ENCODE measurements at places on chromosomes 3 and 15. TPM values are rescaled to one million over a fixed set of nuclear protein-coding genes. Genes with fewer than 3 reads are reported as not detected.

The CISH gene
- 0.86 TPM for total RNA-seq

DNA sequence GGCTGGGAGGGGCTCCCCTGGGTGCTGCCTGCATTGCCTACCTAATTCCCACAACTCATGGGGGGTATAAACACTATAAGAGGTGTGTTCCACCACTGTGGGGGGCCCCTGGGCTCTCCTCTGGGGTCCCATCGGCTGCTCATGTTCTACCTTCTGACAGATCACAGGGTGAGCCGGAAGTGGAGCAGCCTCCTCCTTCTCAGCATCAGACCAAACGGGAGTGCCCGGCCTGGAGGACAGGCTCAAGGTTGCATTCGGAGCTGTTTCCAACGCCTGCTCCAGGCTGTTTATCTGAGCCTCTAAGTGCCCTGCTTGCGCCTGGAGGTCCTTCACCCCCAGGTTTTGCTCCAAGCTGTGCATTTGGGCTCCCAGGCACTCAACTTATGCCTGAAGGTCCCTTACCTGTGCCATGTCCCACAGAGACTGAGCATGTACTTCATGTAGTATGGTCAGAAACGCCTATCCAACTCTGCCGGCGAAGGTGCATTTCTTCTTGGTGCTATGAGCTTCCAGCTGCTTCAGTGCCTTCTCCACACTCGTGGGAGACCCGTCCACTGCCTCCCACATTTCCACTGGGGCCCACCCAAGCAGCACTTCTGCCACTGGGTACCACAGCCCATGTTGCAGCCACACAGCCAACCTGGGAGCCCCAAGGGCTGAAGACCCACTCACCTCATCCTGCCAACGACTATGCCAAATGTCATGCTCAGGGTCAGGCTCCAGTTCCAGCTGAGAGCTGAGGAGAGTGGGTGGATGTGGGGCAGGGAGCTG, 232.1 kb downstream of the IGSF11 start:
- no peak for DNase-seq

GRCh38 chr3:182117131-182117530, 405.4 kb downstream of the SOX2 start:
- DNase-seq = no peak

- peak; percentile 44 for DNase-seq
Observed at GRCh38 chr3:9298236-9298635, 48.8 kb upstream of the SRGAP3 start.

DNA sequence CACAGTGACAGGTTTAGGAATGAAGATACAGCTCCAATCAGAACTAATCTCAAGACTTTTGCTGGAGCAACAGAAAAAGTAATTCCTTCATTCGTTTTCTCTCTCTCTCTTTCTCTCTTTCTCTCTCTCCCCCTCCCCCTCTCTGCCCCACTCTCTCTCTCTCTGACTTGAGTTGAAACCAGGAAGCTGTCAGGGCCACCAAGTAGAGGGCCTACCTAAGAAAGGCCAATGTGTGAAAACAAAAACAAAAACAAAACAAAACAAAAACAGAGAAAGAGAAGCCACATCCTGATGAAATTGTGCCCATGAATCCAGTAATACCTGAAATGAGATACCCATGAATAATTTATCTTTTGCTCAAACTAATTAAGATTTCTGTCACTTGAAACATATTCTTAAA, 72.9 kb downstream of the ATP8B4 start:
- no peak for DNase-seq

DNA sequence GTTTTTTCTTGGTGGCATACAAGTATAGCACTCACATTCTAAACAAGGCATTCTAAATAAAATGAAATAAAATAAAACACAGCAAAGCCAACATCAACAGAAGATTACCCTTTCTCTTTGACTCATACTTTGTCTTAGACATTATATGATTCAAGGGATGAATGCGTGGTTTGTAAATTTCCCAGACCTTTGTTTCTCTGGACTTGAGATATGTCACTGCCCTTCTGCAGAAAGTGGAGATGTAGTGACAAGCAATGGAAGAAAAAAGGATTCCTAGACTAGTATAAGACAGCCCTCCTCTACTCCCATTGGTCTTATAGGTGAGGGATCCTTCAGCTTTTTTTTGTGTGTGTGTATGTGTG, 22.4 kb downstream of the NANOGP8 start:
- DNase-seq = no peak

The GOLGA8Q gene
- not detected for total RNA-seq

The NAALADL2 gene
- 12.2 TPM for total RNA-seq

Measured in HFFc6 (cell line).